ENCODE measurements at places on chromosomes 5 and 9.

- DNase-seq: peak; percentile 60
Observed at GRCh38 chr5:179369530-179369884, 24.2 kb upstream of the ADAMTS2 start.

- no peak for DNase-seq
Observed at GRCh38 chr5:34516686-34517085, 139.4 kb upstream of the RAI14 start.

- no peak for DNase-seq
Observed at GRCh38 chr9:16869882-16870595, 431 bp downstream of the BNC2 start.

GRCh38 chr9:133370685-133371084 is 5.2 kb downstream of the SURF4 start:
- DNase-seq: no peak
